T-helper 1 cell (primary cell): ENCODE measurements at places on chromosomes 5 and 9.

DNA sequence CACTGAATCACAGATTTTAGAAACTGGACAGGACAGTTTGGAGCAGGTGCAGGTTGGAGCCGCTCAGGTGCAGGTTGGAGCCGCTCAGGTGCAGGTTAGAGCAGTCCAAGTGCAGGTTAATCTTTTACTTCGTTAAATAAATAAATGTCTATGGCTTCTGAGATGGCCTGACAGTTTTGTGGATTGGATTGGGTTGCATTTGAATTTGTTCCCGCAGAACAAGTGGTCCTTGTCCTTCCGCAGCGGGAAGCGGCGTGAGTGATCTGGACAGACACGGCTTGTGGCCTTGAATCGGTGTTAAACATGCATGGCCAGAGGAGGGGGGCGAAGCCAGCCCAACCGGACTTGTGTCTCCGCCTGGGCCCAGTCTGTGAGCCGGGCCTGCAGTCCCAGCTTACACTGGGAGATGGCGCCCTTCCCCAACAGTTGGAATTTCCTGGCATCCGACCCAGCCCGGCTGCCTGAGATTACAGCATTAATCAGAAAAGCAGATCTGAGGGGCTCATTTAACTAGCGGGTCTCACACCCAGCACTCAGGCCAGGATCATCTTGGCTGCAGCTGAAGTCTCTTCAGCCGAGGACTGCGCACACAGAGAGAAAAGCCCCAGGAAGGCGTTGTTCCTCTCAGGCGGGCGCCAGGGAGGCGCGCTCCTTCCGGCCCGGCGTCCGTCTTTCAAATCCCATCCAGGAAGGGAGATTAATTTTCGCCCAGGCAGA, 1.5 kb upstream of the OLFM1 start:
- peak; percentile 33 for DNase-seq

GRCh38 chr9:136437839-136438547, 1.7 kb downstream of the INPP5E start:
- no peak for DNase-seq

DNA sequence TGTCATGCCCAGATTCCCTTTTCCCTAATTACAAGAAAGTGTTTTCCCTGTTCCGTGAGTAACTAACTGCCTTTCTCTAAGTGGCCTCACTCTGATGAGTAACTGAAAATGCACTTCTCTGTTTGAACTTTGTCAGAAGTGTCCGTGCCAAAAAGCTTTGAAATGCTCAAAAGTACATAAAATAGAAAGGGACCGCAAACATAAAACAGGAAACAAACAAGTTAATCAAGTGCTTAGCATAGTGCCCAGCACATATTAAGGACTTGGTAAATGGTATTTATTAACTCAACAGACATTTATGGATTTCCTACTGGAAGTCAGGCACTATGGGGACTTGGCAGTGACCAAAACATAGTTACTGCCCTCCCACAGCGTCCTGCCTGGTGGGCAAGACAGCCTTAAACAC, 22.3 kb downstream of the AQP3 start:
- no peak for DNase-seq

GRCh38 chr5:135759149-135759784, 75.2 kb upstream of the SLC25A48 start:
- no peak for DNase-seq

DNA sequence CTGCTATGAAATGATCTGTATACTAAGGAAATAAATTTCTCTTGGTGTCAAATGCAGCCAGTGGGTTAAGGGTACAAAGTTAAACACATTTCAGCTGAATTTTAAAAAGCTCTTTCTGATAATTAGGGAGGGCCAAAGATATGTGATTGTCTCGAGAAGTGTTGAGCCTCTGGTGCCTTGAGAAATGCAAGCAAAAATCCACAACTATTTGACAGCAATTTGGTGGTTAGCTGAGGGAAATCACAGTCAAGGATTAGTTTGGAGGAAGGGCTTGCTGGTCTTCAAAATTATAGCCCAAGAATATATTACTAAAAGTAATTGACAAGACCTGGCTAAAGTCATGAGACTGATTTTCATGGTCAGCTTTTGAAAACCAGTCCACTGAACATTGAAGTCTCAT, 255.7 kb upstream of the PPP1R2B start:
- DNase-seq = no peak

GRCh38 chr9:124066783-124067577, 55.4 kb downstream of the LHX2 start:
- no peak for DNase-seq

DNA sequence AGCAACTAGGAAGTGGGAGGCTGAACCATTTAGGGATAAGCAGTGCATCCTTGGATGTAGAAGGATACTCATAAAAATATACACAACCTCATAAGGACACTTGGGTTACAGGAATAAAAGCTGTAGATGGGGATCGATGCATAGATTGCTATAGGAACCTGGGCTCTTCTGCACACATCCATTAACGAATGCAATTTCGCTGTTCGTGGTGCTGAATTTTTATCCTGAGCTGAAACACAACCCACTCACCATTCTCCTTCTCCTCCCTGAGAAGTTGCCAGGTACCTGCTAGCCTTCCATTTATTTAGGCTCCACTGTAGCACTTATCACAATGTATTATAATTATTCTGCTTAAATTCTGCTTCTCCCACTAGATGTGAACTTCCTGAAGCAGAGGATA, 320.6 kb upstream of the BRINP1 start:
- DNase-seq = no peak

DNA sequence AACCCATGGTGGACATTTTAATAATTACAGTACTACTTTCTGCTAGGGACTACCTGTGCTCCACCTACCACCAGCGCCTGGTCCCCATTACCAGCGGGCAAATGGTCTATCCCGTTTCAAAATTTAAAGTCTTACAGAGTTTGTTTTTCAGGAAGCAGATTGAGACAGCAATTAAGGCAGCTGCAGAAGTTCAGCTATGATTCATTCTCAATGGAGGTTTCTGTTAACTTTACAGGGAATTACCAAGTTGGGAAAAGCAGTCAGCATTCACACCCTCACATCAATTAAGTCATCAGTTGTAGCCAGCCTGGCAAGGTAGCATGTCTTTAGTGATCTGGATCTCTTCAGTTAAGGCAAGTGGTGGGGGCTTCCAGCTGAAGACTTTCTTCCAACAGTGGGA, 410.6 kb upstream of the DAB2 start:
- DNase-seq = no peak

- no peak for DNase-seq
Observed at GRCh38 chr9:121699571-121700164, 48.2 kb downstream of the DAB2IP start.

DNA sequence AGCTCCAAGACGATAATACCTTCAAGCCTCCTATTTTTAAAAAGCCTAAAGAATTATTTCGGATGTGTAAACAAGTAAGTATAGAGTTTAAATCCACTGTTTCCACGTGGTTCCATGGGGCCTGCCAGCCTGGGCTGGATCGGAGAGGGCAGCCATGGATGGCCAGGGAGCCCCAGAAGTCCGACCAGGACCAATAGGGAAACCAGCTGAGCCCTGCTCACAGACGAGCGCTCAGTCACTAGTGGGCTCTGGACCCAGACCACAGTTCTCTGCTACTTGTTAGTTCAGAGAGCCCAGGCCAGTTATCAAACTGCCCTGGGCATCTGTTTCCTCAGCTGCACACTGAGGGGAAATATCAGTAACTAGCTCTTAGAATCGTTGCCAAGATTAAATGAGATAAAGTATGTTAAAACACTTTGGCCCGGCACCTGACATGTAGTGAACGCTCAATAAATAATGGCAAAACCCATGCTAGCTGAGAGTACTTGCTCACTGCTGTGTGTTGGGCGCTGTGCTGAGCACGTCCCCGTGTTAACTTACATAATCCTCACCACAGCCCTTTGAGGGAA, 124.8 kb downstream of the RGS3 start:
- DNase-seq = no peak

GRCh38 chr5:53010814-53011213, 21.7 kb downstream of the ITGA2 start:
- no peak for DNase-seq

DNA sequence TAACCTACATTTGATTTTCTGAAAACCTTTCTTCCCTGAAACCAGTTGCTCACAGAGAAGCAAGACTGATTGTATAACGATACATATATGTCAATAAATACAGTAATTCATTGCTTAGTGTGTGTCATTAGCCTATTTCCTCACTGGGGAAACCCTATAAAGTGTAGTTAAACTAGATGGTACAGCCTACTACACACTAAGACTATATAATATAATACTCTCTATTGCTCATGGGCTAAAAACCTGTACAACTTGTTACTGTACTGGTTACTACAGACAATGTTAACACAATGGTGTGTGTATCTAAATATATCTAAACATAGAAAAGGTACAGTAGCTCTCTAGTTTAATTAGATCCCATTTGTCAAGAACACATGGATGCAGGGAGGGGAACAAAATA, 181.2 kb downstream of the CDH18 start:
- DNase-seq = no peak

DNA sequence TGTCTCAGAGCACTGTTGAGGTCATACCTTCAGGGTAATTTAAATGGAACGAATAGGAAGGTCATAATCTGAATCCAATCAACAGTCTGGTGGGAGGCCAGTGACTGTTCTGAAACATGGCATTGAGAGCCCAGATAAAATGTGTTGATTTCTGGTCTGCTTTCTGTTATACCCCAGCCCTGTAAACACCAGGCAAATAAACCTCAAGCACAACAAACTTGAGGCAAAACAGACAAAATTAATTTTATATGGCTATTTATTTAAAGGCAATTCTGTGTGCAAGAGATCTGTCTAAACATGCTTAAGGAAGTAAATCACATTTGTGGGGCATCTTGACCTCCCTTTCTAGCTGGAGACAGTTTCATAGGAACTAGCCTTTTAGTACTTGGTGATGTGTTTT, 140.9 kb upstream of the SPEF2 start:
- DNase-seq = no peak

DNA sequence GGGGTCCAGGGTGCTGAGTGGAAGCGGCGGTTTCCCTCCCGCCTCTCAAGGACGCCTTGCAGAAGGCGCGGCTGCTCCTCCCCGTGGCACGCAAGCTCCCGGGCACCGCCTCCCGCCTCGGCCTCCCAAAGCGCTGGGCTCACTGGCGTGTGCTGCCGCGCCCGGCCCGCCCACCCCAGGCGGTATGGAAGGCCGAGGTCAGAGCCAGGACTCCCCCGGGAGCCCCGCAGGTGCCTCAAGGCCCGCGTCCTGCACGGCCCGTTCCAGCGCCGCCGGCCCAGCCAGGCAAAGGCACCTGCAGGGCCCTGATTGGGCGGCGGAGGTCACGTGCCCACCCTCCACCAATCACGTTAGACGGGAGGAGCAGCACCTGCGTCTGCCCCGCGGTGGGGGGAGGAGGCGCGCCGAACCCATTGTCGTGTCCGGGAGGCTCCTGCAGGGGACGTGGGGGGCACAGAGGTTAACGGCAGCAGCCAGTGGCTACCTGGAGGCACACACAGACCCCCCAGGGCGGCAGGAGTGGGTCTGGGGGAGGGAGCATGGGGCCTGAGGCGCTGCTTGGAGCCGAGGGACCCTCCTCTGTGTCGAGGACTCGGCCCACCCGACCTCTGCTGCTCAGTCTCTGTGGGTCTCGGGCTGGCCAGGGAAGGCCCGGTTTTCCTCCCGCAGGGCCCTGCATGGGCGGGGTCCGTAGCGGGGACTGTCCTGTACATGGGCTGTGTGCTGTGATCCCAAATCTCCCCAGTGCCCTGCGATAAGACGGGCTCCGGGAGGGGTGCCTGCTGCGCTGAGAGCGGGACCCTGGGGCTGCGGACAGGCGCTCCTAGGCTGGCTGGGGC, 2.0 kb upstream of the LCN12 start:
- peak; percentile 96 for DNase-seq
